Left renal pelvis (tissue), 4 donors: ENCODE measurements at places on chromosomes 12 and 14.

DNA sequence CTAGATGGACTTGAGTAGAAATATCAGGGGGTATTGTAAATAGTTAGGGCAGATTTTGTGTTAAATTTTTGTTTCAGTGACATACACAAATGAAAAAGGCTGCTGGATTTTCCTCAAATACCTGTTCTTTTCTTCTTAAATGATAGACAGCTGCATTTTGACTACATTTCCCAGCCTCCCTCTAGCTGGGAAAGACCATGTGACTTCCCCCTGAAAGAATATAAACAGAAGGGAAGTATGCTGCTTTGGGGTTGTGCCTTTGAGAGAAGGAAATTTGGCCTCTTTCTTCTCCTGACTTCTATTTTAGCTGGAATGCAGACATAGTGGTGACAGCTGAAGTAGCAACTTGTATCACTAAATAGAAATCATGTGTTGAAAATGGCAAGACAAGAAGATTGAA lies 476.1 kb upstream of the SYT1 start:
- no peak for DNase-seq

GRCh38 chr12:103672401-103673119 lies 85.5 kb downstream of the STAB2 start:
- no peak for DNase-seq

DNA sequence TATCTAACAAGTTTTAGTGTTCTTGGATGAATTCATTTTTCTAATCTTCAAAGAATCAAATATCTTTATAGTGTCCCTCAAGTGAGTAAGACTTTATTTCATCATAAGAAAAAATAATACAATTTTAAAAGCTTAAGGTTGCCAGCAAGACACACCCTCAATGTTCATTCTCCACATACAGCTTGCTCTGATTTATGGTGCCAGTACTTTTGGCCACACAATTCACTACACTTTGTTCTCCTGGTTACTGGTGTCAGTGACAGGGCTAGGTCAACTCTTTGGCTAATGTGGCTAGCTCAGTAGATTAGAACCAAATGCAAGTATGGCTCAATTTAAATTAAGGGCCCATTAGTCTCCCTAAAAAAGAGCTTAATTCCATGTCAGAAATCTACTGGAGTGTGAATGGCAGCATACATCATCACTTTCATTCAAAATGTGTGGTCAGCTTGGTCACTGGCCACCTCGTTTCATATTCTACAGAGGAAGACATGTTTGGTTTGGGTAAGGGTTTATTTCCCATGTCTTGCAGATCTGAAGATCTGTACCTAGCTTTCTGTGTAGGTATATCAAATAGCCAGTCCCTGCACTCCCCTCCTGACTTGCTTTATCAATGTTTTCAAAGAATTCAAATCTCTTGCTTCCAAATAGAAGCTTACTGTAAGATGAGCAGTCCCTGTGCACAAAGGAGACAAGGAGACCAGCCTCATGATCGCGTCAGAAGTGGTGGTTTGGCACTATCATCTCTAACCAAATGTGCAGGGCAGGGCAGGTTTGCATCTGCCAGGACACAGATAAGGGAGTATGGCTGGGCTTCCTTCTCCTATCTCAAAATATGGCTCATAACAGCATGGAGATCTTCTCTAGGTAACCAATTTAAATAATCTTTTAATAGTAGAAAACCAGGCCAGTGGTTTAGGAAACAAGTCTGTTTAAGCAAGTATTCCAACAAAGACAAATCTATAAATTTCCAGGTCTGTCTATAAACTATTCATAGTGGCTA lies 31.3 kb downstream of the HECTD4 start:
- no peak for DNase-seq

DNA sequence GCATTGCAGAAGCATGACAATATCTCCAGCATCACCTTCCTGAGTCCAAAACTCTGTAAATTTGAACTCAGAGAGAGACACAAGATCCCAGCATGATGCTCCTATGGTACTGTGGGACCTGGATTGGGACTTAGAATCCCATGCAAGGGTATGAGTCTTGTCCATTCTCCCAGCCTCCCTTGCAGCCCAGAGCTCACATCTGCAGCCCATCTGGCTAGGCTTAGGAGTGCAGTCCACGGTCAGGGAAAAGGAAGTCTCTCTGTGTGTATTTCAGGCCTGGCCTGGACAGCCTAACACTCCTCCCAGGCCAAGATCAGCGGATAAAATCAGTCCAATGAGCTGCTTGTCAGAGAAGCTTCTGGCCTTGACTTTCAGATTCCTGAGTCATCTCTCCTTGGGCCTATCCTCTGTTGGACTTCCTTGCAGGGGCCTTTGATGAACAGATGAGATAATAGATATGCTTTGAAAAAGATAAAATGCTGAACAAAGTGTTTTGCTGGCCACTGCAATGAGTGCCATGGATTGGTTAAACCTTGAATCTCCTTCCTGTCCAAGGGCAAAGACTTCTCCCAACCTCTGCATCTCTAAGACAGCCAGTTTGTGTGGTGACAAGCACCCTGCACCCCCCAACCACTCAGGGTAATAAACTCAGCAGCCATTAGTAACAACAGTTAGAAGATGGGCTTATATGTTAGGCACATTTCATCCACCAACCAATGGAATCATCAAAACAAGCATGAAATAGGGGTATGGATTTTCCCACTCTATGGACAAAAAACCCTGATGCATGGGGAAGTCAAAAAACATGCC lies 412.8 kb upstream of the TBX3 start:
- DNase-seq, result no peak

DNA sequence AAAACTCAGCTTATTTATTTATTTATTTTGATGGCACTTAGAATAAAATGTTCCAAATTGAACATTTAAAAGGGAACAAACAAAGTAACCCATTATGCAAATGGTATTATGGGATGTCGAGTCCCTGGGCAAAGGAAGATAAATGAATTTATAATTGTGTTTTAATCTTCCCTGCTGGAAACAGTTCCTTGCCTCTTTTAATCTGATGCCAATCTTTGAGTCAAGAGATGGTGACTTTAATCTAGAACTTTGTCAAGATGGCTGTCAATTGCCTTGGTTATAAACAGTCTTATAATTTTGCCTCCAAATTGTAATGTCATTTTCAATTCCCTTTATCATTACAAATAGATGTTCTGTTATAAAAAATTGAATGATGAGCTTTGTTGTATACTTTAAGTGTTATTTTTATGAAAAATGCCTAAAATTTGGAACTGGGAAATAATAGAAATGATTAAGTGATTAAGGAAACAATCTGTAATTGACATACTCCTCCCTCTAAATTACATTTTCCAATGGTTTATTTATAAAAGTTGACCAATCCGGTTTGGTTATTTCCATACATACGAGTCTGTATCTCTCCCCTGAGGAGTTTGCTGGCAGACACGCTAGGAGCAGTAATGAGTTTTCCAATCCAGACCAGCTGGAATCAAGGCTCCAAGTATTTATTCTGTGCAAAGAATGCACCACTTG lies 134.9 kb upstream of the FRMD6 start:
- no peak for DNase-seq
